ENCODE measurements at places on chromosomes 1 and 21.
A peak's percentile ranks its signal among the peaks of the same experiment; 100 is the strongest.

DNA sequence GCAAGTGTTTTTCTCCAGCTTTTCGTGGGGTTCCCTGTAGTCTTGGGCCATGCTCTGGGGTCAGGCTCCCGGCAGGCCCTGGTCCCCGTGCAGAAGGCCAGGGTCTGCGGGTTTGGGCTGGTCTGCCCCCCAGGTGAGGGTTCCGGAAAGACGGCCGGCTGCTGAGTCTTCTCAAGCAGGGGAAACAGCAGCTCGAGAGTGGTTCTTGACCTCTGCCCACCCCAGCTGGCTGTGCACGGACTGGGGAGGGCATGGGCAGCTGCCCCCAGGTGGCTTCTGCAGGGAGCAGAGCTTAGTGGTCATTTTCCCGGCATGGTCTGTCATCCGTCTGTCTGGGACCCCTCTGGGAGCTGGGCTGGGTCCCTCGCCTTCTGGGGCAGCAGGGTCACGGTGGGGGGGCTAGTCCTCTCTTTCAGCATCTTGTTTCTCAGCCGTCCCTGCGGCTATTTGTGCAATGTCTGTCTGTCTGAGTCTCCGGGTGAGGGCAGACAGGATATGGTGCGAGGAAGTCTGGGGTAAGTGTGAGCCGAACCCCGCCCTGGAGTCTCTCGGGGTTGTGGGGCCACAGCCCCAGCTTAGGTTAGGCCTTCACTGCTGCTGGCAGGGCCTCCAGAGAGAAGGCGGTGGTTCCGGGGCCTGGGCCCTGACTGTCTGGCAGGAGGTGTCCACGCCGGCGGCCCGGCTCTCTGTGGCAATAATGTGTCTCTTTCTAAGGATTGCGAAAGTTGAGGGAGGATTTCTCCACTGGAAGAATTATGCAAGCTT, 6.1 kb downstream of the SKI start:
- DNase-seq: peak; percentile 98

DNA sequence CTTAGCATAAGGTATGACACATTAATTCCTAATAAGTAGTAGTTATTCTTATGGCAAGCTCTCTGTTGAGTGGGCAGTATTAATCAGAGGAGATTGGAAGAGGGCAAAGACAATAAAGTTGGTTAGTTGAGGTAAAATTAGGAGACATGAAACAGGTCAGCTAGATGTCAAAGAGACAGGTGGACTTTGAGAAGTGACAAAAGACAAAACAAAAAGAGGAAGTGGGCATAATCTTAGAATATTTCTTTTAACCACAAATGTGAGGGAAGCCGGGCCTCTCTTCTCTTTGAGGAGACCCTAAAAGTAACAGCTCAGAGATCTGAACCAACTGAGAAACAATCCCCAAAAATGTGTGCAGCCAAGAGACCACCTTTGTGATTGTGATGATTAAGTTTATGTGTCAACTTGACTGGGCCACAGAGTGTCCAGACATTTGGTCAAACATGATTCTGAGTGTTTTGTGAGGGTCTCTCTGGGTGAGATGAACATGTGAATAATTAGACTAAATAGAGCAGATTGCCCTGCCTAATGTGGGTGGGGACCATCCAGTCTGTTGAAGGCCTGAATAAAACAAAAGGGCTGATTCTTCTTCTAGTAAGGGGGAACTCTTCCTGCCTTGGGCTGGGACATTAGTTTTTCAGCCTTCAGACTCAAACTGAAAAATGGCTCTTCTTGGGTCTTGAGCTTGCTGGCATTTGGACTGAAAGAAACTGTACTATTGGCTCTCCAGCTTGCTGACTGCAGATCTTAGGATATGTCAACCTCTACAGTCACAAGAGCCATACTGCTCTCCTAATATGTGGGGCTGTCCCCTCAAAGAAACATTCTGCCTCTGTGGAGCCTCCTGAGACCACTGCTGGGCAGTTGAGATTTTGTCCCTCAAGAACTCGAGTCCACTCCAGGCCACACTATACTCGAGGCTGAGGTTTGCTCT, 40.0 kb downstream of the FCRL5 start:
- DNase-seq: no peak

GRCh38 chr1:3940081-3940753, 40.1 kb upstream of the C1orf174 start:
- no peak for DNase-seq

DNA sequence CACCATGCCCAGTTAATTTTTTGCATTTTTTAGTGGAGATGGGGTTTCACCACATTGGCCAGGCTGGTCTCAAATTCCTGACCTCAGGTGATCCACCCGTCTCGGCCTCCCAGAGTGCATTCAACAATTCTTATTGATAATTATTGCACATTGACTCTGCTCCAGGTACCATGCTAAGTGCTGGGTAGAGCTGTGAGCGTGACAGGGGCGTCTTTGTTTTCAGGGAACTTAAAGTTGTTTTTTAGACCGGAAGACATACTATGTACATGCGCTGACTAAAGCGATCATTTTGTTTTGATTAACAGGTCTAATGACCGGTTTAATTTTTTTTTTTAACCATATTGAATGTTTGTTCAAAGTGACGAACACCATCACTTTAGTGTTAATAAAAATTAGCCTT, 4.0 kb downstream of the CD247 start:
- DNase-seq: no peak

- DNase-seq: no peak
These were observed 52.6 kb downstream of the CD34 start for GRCh38 chr1:207858281-207858680.

Data from Right ventricle myocardium inferior (tissue), 1 donor.